ENCODE measurements at places on chromosomes 1 and 21. TPM values are rescaled to one million over a fixed set of nuclear protein-coding genes. Genes with fewer than 3 reads are reported as not detected.
A peak's percentile ranks its signal among the peaks of the same experiment; 100 is the strongest.

The LRRC71 gene
- not detected for total RNA-seq

The WNT9A gene
- total RNA-seq, result 0.08 TPM

The CLCA4 gene
- total RNA-seq, result not detected

The ALG14 gene
- total RNA-seq, result 1.8 TPM

The BMP8A gene
- total RNA-seq, result 0.20 TPM

The PKLR gene
- total RNA-seq, result not detected

The LCE3E gene
- not detected for total RNA-seq

The OBSCN gene
- 44.7 TPM for total RNA-seq

The TRIM46 gene
- total RNA-seq, result 13.4 TPM

The FMN2 gene
- not detected for total RNA-seq

GRCh38 chr1:81496349-81496748 is 304.4 kb upstream of the ADGRL2 start:
- DNase-seq, result no peak

- no peak for DNase-seq
Measured at GRCh38 chr1:221602830-221603229, 139.1 kb downstream of the DUSP10 start.

- DNase-seq, result no peak
Measured at GRCh38 chr1:184739796-184740195, 14.9 kb downstream of the EDEM3 start.

- DNase-seq, result no peak
Measured at GRCh38 chr1:180881806-180882509, 30.7 kb upstream of the KIAA1614 start.

DNA sequence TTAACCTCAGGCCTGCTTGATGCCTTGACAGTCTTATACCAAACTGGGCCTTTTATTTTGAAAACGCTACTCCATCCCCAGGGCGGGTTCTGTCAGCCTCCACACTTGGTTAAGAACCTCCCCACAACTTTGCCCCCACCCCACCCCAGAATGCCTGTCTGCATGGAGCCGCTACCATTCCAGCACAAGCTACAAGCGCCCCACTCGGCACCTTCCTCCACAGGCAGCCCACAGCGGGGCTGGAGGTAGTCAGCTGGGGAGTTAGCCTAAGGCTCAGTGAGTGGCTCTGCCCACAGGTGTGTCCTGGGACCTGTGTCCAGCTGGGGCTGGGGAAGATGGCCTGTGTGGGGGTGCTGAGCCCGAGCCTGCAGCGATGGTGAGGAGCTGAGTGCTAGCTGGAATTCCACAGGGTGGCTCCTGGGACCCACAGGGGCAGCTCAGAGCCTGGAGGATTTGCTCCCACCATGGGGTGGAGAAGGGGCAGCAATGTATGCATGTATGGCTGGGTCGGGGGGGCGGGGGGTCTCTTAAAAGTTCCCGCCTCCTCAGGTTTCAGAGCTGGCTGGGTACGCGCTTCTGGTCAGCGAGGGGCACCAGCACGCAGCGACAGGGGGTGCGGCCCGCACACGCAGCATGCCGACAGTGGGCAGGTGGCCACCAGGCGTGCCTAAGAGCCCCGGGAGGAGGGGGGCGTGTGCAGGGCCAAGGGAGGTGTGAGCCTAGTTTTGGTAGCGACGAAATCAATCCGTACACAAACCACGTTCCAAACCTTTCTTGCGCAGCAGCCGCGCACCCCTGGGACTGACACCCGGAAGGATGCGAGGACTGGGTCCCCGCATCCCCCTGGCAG is 917 bp downstream of the ETNK2 start:
- DNase-seq, result no peak

DNA sequence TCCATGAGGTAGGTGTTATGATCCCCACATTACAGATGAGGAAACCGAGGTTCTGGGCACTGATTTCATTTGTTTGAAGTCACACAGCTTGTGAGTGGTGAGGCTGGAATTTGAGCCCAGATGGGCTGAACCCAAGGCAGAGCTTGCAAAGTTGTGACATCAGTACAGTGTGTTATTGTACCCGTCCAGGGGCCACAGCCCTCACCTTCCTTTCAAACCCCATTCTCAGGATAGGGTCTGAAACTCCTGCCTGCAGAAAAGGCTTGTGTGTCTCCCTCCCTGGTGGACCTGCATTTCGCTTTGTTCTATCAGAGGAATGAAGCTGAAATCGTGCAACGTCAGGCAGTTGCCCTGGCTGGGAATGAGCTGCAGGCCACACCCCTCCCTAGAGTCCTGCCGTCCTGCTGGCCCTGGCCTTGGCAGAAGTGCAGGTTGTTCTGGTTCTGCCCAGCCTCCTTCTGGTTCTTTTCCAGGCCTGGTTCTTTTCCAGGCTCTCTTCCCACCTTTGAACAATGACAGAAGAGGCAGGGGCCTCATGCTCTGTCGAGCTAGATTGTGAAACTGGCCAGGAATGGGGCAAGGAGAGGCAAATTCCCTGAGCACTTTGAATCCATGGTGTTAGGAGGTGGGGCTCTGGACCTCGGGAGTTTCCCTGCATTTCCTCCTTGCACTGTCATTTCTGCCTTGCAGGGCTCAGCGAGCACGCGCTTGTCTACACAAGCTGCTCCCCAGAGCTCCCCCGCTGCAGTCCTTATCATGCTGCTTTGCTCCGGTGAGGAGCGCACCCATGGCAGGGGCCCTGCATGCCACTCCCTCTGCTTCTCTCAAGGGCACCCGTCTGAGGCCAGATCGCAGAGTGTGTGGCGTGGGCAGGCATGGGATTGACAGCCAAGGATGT is 8.2 kb upstream of the MYOM3 start:
- no peak for DNase-seq

- no peak for DNase-seq
Measured at GRCh38 chr21:19261731-19262376, 858.3 kb upstream of the TMPRSS15 start.

DNA sequence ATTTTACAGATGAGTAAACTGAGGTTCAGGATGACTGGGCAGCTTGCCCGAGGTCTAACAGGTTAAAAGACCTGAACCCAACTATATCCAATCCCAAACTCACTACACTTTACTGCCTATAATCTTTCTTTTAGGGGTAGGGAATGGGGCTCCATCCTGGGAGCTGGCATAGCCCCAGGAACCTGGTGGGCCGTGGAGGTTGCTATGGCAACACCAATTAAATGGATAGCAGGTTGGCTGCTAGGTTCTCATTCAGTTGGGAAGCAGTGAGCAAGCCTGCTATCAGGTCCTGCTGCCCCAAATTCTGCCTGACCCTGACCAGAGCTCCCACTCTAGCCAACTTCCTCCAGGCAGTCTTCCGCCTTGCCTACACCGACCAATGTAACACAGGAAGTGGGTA is 40.9 kb downstream of the LRP8 start:
- no peak for DNase-seq

GRCh38 chr1:85864727-85865126 is 156.5 kb upstream of the ZNHIT6 start:
- no peak for DNase-seq

GRCh38 chr1:61391730-61392129 is 309.4 kb downstream of the NFIA start:
- no peak for DNase-seq

DNA sequence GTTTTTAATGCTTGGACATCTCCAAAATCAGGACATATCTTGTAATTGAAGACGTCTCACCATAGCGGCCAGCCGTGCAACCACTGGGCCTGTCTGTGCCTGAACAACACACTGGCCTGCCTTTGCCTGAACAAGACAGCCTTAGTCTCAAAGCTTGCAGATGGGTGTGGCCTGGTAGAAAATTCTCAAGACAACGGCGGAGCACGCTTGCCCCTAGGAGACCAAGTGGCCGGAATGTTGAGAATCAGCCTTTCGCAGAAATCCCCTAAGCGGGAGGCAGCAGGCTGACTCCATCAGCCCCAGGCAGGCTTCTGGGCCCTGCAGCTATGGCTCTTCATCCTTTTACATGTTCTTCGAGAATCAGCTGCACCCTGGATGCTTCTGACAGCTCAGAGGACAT is 98.0 kb upstream of the C1orf174 start:
- no peak for DNase-seq

DNA sequence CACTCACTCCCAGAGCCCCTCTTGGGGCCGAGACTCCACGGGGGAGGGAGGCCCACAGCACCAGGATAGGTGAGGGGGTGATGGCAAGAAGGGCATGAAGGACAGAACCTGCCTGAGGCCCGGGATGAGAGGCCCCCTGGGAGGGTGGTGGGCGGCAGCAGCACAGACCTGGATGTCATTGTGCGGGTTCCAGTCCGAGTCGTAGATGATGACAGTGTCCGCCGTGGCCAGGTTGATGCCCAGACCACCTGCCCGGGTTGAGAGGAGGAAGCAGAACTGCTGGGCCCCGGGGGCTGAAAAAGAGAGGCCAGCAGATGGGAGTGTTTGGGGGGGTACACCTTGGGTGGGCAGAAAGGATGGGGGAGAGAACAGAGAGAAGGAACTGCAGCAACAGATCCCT is 50.1 kb downstream of the CHD5 start:
- peak; percentile 15 for DNase-seq

- DNase-seq, result peak; percentile 62
Measured at GRCh38 chr21:41369105-41369919, 7.5 kb downstream of the MX2 start.

DNA sequence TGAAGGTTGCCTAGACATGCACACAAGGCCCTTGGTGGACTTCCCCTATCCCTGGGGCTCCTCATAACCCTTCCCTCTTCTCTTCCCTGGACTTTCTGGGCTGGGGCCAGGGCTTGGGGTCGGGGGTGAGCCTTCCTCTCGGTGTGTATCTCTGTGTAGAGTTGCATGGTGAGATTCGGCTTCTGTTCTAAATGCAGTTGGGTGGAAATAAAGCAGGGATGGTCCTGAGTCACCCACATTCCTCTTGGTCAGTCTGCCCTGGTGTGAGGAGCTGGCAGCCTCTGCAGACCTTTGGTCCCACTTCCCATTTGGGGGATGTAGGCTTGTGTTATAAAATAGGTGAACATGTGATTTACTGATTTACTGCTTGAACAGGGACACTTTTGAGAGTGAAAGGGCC is 38.0 kb downstream of the ADARB1 start:
- DNase-seq, result no peak

DNA sequence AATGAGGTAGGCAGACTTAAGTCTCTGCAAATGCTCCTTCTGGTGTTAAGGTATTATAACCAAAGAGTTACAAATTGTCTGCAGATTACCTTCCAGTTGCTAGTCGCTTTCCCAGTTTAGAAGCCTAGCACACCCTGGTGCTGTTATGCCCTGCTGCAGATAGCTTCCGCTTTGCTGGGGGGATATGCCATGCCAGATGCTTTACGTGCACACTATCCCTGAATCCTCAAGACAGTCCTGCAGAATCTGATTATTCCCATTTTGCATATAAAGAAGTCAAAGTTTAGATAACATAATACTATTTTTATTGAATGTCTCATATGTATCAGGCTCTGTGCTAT is 166.5 kb downstream of the DHRS3 start:
- DNase-seq, result no peak

DNA sequence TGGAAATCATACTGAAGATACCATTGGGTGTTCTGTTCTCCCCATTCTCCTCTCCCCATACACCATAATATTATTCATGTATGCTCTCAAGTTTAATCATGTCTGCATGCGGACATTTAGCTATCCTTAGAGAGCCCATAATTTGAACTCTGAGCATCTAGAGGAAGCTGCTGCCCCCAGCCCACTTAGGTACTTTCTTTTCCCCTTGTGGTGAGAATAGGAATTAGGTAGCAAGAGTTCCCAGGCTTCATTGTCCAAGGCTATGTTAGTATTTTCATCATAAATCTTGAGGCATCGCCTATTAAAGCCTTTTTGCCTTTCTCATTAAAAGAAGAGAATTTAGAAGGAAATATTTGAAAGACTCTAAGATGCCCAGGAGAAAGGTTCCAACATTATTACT is 96.3 kb downstream of the ROR1 start:
- DNase-seq, result no peak

GRCh38 chr1:214050513-214051401 is 63.0 kb downstream of the PROX1 start:
- DNase-seq, result no peak

DNA sequence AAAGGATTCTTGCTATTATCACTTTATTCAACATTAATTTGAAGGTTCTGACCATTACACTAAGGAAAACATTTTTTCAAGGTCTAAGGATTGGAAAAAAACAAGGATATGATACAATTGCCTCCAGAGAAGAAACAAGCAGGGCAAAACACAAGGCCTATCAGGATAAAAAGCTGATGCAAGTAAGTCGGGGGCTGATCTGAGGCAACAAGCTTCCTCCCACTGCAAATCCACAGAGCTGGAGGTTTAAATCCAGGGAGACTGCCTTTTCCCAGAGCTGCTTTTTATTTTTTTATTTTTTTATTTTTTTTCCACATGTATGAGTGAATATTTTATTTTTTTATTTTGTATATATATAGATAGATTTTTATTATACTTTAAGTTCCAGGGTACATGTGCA is 19.4 kb upstream of the S100A2 start:
- DNase-seq, result no peak

- DNase-seq, result no peak
Measured at GRCh38 chr1:51622455-51622913, 5.6 kb downstream of the OSBPL9 start.

- DNase-seq, result no peak
Measured at GRCh38 chr21:18959817-18960216, 556.2 kb upstream of the TMPRSS15 start.

GRCh38 chr1:203673550-203674411 is 47.1 kb downstream of the ATP2B4 start:
- peak; percentile 81 for DNase-seq

DNA sequence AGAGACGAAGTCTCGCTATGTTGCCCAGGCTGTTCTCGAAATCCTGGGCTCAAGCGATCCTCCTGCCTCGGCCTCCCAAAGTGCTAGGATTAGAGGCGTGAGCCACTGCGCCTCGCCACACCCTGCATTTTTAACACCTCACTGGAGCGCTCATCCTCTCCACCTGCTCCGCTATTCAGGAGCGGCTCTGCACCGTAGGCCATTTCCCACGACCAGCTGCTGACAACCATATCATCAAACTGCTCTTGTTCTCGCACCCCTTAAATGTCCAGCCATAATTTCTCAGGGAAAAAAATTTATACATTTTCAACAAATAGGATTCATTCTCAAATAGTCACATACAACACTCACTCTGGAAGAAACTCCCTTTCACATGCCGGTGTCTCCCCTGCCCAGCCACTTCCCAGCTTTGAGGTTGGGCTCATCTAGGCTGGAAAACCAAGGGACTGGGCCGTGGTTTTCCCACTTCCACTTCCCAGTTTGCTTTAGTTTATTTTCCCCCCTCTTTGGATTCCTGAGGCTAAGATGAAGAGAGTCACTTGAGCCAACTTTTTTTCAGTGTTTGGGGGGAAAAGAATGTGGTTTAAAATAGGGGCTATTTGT is 639 bp upstream of the IPO9 start:
- no peak for DNase-seq

Data from activated naive CD8-positive, alpha-beta T cell treated with anti-CD3 and anti-CD28 coated beads, Interleukin-2, amount 10 ng/mL, durations not matched to agents 7 days and 5 days (primary cell).